ENCODE measurements at places on chromosomes 12 and 14. TPM values are rescaled to one million over a fixed set of nuclear protein-coding genes. Genes with fewer than 3 reads are reported as not detected.

Gene SERPINA4
- not detected for total RNA-seq

Gene PNMA1
- 36.2 TPM for total RNA-seq

Gene UBC
- 803 TPM for total RNA-seq

Gene TMEM119
- 0.67 TPM for total RNA-seq

GRCh38 chr14:93986955-93987354, 10.1 kb upstream of the CCDC197 start:
- DNase-seq: no peak
- peaks cover 23% of the 10 kb centered on the region for H3K27me3 ChIP-seq
- H3K36me3 ChIP-seq: no peaks in the 10 kb centered on the region
- H3K4me3 ChIP-seq: no peak overlapping the region

DNA sequence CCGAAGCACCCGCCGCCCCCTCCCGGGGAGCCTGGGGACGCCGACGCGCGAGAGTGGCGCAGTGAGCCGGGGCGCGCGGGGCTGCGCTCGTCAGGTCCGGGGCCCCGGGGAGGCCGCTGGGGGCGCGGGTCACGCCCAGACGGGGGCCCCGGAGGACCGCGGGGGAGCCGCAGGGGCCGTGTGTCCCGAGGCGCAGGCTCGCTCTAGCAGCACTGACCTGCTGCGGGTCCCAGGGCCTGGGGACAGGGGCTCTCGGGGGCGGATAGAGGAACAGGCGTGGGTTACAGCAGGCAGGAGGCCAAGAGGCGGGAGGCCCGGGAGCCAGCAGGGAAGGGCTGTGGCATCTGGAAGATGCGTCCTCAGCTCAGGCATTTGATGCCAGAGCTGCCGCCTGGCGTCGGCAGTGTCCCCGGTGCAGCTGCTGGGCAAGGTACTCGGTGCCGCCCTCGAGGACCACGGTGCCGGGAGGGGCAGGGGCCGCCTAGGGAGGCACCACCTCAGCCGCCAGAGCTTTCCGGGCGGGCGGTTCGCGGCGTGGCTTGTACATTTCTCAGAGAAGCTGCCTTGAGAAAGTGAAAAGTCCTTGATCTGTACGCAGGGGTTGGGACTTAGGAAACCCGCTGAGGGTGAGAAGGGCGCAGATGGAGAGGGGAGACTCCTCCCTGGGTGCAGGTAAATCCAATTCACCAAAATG, 1.2 kb downstream of the WNT5B start:
- no peak overlapping the region for H3K27ac ChIP-seq
- peak overlapping the region; percentile 49 for H3K4me3 ChIP-seq
- DNase-seq: no peak
- H3K4me1 ChIP-seq: peaks cover 20% of the 10 kb centered on the region
- peaks cover 3% of the 10 kb centered on the region for H3K27me3 ChIP-seq
- H3K36me3 ChIP-seq: no peaks in the 10 kb centered on the region

DNA sequence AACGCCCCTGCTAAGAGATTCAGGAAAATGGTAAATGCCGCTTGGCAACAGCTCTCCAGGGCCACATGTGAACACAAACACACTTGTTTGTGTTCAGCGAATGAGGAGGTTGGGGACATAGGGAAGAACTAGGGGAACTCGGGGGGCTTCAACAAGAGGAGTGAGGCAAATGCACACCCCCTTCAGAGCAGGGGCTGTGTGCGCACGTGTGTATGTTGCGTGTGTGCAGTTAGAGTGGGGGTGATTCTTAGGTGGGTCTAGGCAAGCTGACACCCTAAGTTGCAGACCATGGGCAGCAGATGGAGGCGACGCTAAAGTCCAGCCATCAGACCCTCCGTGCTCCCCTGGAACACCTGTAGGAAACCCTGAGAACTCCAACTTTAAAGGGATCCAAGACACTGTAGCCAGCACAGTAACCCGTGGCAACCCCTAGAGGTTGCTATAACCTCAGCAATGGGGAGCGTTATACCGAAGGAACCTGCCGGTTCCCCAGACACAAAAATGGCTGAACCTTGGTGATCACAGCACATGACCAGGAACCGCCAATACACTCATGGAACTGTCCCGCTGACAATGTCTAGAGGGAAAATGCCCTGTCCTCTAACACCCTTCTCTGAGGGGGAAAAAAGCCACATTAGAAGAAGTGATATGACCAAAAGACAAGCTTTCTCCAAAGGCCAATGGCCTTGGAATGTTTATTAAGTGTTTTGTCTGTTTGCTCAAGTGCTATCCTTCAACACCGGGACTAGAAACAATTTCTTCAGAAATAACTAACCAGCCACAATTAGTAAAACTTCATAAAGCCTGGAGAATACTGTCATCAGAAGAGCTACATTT, 86.5 kb upstream of the CEP83 start:
- no peaks in the 10 kb centered on the region for H3K4me1 ChIP-seq
- no peak for DNase-seq
- no peaks in the 10 kb centered on the region for H3K27me3 ChIP-seq
- H3K36me3 ChIP-seq: no peaks in the 10 kb centered on the region
- no peak overlapping the region for H3K27ac ChIP-seq
- no peak overlapping the region for H3K4me3 ChIP-seq

DNA sequence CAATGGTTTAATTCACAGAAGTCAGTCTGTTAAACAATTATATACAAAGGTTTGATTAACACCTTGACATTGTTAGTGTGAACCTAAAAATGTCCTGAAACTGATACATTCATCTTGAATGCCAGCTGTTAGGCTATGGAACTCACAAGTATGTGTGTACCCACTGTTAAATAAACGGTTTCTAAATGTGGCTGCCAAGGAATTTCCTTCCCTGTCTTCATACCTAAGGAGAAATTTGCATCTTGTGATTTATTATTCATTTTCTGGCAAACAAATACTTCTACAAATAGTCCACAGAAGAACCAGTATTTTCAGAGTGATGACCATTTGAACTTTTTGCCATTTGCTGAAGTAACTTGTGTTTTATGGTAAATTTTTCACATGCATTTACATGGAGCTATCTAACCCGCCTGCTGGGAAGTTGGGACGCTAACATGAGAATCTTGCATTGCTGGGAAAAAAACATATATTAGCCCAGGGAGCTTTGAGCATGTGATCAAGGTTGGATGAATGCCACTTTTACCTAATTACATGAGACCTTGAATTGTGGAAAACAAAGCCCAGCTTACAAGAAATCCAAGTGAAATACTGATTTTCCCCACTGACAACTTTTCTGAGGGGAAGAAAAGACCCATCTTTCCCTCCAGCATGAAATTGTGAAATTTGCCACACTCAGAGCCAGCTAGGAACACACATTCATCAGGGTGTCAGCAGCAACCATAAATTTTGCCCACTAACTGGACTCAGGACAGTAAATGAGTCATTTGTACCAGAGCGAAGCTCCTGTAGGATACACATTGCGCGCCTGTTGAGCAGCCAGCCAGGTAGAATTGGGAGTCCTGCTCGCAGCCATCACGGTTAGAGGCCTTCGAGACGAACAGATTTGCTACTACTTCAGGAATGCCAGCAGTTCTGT, 118.0 kb downstream of the KICS2 start:
- no peak for DNase-seq
- no peak overlapping the region for H3K4me3 ChIP-seq
- no peaks in the 10 kb centered on the region for H3K4me1 ChIP-seq
- no peaks in the 10 kb centered on the region for H3K36me3 ChIP-seq
- H3K27me3 ChIP-seq: peaks cover 3% of the 10 kb centered on the region

DNA sequence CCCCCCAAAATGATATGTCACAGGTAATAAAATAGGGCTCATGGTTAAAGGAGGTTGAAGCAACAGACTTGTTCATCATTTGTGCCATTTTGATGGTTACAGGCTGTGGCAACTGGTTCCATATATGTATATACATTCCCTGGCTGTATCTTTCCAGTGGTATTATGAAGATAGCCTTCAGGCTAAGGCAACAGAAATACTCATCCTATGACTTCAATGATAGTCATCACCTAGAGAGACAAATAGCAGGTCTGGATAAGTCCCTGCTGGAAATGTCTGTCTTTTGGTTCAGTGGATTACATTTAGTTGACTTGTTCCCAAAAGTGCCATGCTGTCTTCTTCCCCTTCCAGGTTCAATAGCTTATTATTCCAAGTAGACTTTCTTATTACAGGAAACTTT, 997.4 kb downstream of the FLRT2 start:
- no peaks in the 10 kb centered on the region for H3K27me3 ChIP-seq
- H3K4me1 ChIP-seq: no peaks in the 10 kb centered on the region
- no peak overlapping the region for H3K27ac ChIP-seq
- no peaks in the 10 kb centered on the region for H3K36me3 ChIP-seq
- no peak overlapping the region for H3K4me3 ChIP-seq
- no peak for DNase-seq

DNA sequence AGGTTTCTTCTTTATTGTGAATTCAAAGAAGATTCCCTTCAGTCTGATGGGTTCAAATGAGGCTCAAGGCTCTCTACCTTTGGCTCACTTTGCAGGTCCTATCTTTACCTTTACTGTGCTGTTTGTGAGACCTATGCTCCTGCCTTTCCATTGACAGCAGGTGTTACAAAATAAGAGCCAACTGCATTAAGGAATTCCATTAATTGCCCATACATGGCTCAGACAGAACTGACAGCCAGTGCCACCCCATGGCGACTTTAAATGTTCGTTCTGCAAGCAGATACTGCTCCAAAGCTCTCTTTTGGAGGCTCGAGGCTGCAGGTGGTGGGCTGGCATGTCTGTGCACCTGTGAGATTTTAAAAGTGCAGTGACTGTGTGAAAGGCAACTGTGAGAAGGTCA, 44.7 kb downstream of the RBM19 start:
- H3K27ac ChIP-seq: no peak overlapping the region
- no peaks in the 10 kb centered on the region for H3K4me1 ChIP-seq
- no peak for DNase-seq
- no peaks in the 10 kb centered on the region for H3K27me3 ChIP-seq
- peaks cover 22% of the 10 kb centered on the region for H3K36me3 ChIP-seq

DNA sequence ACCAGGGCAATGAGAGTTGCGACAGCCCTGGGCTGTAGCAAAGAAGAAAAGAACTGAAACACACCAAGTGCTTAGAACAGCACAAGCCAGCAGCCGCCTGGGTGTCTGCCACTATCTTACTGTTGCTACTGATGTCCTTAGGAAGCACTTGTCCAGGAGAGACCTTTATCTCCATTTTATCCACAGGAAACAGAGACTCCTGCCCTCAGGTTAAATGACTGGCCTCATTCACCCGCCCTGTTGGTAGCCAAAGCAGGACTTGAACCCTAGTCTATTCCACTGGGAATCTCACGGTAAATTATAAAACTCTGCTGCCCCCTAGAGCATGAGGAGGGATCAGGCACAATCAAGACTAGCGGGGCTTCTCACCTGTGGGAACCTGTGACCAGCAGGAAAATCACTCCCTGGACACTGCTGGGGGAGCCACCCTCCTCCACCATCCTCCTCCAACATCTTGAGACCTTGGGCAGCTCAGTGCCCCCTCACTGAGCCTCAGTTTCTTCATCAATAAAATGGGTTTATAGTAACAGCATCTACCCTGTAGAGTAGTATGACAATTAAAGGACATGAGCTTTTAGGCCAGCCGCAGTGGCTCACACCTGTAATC, 20.5 kb upstream of the TESC start:
- no peaks in the 10 kb centered on the region for H3K27me3 ChIP-seq
- no peak overlapping the region for H3K4me3 ChIP-seq
- no peak overlapping the region for H3K27ac ChIP-seq

GRCh38 chr12:106065506-106065905, 73.2 kb downstream of the NUAK1 start:
- no peak overlapping the region for H3K27ac ChIP-seq
- no peaks in the 10 kb centered on the region for H3K27me3 ChIP-seq
- H3K4me1 ChIP-seq: no peaks in the 10 kb centered on the region
- no peak for DNase-seq
- H3K4me3 ChIP-seq: no peak overlapping the region

DNA sequence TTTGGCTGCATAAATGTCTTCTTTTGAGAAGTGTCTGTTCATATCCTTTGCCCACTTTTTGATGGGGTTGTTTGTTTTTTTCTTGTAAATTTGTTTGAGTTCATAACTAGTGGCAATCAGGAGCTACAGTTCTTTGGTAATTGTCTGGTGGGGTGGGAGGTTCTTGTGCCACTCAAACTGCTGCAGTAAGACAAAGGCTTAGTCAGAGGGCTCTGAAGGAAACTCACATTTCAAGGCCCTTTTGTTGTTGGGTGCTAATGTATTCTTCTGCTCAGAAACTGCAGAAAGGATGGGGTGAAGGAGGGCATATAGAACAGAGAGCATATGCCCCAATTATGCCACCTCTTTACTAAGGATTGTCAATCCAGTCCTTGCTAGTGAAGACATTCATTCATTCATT, 21.9 kb downstream of the MYRFL start:
- H3K27ac ChIP-seq: no peak overlapping the region
- H3K4me3 ChIP-seq: no peak overlapping the region
- DNase-seq: no peak
- H3K36me3 ChIP-seq: no peaks in the 10 kb centered on the region
- H3K4me1 ChIP-seq: no peaks in the 10 kb centered on the region
